Hair follicular keratinocyte (primary cell): ENCODE measurements at places on chromosomes 7 and 10. TPM values are rescaled to one million over a fixed set of nuclear protein-coding genes. Genes with fewer than 3 reads are reported as not detected.

IFIT1B gene
- total RNA-seq: not detected in 2 replicates

NPTX2 gene
- 0.47 and 3.6 TPM in 2 replicates for total RNA-seq

IGF2BP3 gene
- 12.0 and 14.0 TPM in 2 replicates for total RNA-seq

UNC5B gene
- 3.8 and 12.6 TPM in 2 replicates for total RNA-seq

PDE6C gene
- not detected in 2 replicates for total RNA-seq

LLCFC1 gene
- total RNA-seq: not detected in 2 replicates

USP6NL gene
- 7.1 and 8.4 TPM in 2 replicates for total RNA-seq

NSUN6 gene
- 5.4 and 7.7 TPM in 2 replicates for total RNA-seq

GTF2IRD1 gene
- total RNA-seq: 12.5 and 14.4 TPM in 2 replicates

PAPOLB gene
- total RNA-seq: not detected in 2 replicates

GIMAP5 gene
- not detected in 2 replicates for total RNA-seq

TCAF2 gene
- 0.16 and 0.72 TPM in 2 replicates for total RNA-seq

SPDYE5 gene
- total RNA-seq: not detected in 2 replicates

GNAT3 gene
- not detected in 2 replicates for total RNA-seq

SLC18A2 gene
- total RNA-seq: not detected in 2 replicates

SMIM30 gene
- 62.9 and 66.6 TPM in 2 replicates for total RNA-seq

CALY gene
- total RNA-seq: not detected in 2 replicates

TUBAL3 gene
- 1.1 and 1.5 TPM in 2 replicates for total RNA-seq

ADAM12 gene
- 0.42 and 0.55 TPM in 2 replicates for total RNA-seq

EBF3 gene
- not detected in 2 replicates for total RNA-seq

PVRIG gene
- total RNA-seq: not detected in 2 replicates

HECTD2 gene
- 2.8 and 4.3 TPM in 2 replicates for total RNA-seq

UPK3BL2 gene
- total RNA-seq: 2.3 and 2.7 TPM in 2 replicates

FBH1 gene
- 56.2 and 57.6 TPM in 2 replicates for total RNA-seq

VPS37D gene
- total RNA-seq: 2.3 and 2.9 TPM in 2 replicates

TMEM120A gene
- total RNA-seq: 16.5 and 23.3 TPM in 2 replicates

PRKCQ gene
- 10.2 and 14.4 TPM in 2 replicates for total RNA-seq

RAPGEF5 gene
- total RNA-seq: 5.8 and 7.6 TPM in 2 replicates

HOXA10 gene
- total RNA-seq: 1.1 and 4.5 TPM in 2 replicates

ENTPD7 gene
- 11.5 and 13.4 TPM in 2 replicates for total RNA-seq

EIF5AL1 gene
- 0.31 and 0.84 TPM in 2 replicates for total RNA-seq

IGFBP1 gene
- total RNA-seq: not detected in 2 replicates

RABGEF1 gene
- 24.1 and 32.0 TPM in 2 replicates for total RNA-seq

RASSF4 gene
- total RNA-seq: 1.1 and 1.2 TPM in 2 replicates

PRKAR2B gene
- total RNA-seq: not detected in 2 replicates

EPO gene
- not detected in 2 replicates for total RNA-seq

PGAM2 gene
- not detected in 2 replicates for total RNA-seq

ZNF438 gene
- total RNA-seq: 1.6 and 4.1 TPM in 2 replicates
